ENCODE measurements at places on chromosomes 7 and 10. TPM values are rescaled to one million over a fixed set of nuclear protein-coding genes. Genes with fewer than 3 reads are reported as not detected.

Gene ANKRD22
- total RNA-seq, result not detected

Gene CLCN1
- total RNA-seq, result 1.9 TPM

Gene SLC16A9
- 0.45 TPM for total RNA-seq

Gene ANKRD30A
- not detected for total RNA-seq

Gene ZNF239
- 15.2 TPM for total RNA-seq

Gene PRKRIP1
- total RNA-seq, result 35.2 TPM

Gene KCNH2
- total RNA-seq, result 0.66 TPM

Gene SP8
- 13.2 TPM for total RNA-seq

Gene NKX1-2
- total RNA-seq, result 2.0 TPM

Gene COL26A1
- 23.3 TPM for total RNA-seq

Gene CFAP70
- 0.26 TPM for total RNA-seq

Gene WEE2
- 2.5 TPM for total RNA-seq

Gene DPY19L1
- total RNA-seq, result 12.9 TPM

Gene NACAD
- total RNA-seq, result 1.0 TPM

Gene CFAP46
- total RNA-seq, result 1.0 TPM

Gene TAS2R38
- total RNA-seq, result 0.37 TPM

Gene AGMO
- total RNA-seq, result 0.16 TPM

Gene DDX21
- total RNA-seq, result 243 TPM

Gene MOGAT3
- 6.3 TPM for total RNA-seq

Gene ITGB1
- total RNA-seq, result 404 TPM

Gene CLDN3
- total RNA-seq, result 19.6 TPM

Gene KCP
- 0.23 TPM for total RNA-seq
